Dermis microvascular lymphatic vessel endothelial cell (primary cell): ENCODE measurements at places on chromosomes 11 and 22. TPM values are rescaled to one million over a fixed set of nuclear protein-coding genes. Genes with fewer than 3 reads are reported as not detected.
A peak's percentile ranks its signal among the peaks of the same experiment; 100 is the strongest.

The MN1 gene
- 0.13 and 0.25 TPM in 2 replicates for total RNA-seq

The CCDC116 gene
- total RNA-seq, result under 0.01 and 0.13 TPM in 2 replicates

The CDK2AP2 gene
- total RNA-seq, result 15.3 and 18.7 TPM in 2 replicates

The PVALB gene
- total RNA-seq, result not detected in 2 replicates

The SYCE3 gene
- total RNA-seq, result not detected in 2 replicates

The CCDC88B gene
- 1.5 and 1.8 TPM in 2 replicates for total RNA-seq

The RBM4B gene
- 18.4 and 23.6 TPM in 2 replicates for total RNA-seq

- DNase-seq, result no peak
These were observed 36.8 kb upstream of the ADORA2A start for GRCh38 chr22:24390576-24390975.

GRCh38 chr11:69249311-69250185 lies 44.4 kb upstream of the MYEOV start:
- DNase-seq, result no peak

- no peak for DNase-seq
These were observed 620 bp downstream of the APOBEC3A start for GRCh38 chr22:38957808-38958650.

DNA sequence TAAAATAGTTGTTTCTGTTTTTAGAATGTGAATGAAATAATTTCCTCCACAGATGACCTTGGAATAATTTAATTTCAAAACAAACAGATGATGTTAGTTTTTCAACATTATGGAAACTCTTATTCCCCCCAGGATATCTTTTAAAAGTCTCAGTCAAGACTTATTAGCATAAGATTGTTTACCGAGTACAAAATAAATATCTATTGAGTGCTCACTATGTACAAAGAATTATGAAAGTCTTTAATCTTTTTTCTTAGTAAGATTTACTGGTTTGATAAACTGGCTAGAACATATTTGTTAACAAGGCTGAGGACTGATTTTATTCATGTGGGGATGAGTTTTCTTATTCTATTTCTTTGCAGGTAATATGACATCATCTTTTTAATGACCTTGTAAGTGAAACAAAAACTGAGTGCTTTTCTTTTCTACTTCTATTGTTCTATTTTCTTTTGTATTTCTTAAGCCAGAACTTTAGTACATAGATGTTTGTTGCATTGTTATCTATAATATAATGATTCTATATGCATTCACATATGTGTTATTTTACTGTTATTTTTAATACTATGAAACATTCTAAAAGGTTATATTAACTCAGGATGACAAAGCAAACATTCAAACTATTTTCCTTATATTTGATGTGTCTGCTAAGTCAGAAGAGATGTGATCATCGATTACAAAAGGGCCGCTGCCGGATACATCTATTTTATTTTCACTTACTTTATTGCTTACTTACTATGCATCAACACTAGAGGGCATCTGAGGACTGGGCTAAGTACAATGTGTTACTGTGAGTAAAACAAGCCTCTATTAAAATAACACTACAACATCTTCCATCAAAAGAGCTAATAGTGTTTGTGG lies 111.0 kb upstream of the ARHGAP42 start:
- DNase-seq, result peak; percentile 49

DNA sequence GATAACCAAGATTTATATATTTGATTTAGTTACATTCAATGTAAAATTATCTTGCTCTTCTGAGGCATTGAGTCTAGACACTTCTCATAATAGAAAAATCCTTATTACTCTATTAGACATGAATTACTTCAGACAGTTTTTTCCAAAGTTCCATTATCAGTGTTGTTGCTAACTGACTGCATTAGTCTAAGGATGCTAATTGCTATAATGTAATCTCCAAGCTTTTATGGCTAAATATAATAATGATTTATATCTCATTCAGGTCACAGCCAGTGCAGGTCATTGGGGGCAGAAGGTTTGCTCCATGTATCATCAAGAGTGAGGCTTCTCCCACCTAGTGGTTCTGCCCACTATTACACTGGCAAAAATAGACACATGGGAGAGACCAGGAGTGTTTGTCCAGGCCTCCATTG lies 377.2 kb upstream of the DDI1 start:
- peak; percentile 35 for DNase-seq

DNA sequence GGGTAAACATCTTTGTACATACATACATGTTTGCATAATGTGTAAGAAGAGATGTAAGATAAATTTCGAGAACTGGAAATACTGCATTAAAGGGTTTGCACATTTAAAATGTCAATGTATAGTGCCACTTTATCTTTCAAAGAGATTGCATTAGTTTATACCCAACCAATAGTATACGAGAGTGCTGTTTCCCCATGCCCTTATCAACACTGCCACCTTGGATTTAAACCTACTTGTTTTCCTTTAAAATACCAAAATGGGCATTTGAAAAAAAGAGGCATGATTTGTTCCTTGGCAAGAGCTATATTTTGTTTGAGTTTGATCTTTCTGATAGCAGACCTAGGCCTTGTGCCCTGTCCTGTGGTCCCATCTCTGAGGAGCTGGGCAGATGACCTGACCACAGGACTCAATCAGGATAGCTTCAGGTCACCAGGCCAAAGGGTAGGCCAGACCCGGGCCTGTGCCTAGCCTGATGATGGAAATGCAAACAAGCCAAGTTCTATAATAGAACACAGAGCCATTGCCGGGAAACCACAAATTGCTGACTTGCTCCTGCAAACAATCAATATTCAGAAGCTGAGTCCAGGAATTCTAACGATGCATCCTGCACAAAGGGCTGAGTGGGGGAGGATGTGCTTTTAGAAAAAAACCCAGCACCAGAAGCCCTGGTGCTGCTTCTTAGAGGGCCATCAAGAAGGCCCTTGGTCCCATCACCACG lies 16.9 kb upstream of the ALG8 start:
- DNase-seq, result no peak

DNA sequence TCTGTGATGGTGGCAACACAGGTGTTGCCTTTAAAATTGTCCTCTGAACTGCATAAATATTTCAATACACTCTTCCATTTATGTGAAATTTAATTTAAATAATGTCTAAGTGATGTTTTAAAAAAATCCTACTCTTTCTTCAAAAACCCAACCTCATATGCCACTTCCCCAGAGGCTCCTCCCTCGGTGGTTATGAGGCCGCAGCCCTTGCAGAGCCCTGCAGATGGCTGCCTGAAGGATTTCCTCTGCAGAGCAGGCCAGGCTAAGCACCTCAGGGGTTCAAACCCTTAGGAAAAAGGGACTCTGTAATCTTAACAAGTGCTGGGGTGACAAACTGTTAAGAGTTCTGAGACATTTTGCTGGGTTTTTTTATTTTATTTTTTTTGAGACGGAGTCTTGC lies 25.2 kb downstream of the MORC2 start:
- no peak for DNase-seq

GRCh38 chr11:130732476-130732875 lies 183.8 kb downstream of the SNX19 start:
- no peak for DNase-seq

- no peak for DNase-seq
These were observed 138.3 kb upstream of the PLET1 start for GRCh38 chr11:112398798-112399478.

GRCh38 chr22:46933040-46933930 lies 170.8 kb downstream of the TBC1D22A start:
- DNase-seq, result no peak

GRCh38 chr11:113377681-113378412 lies 9.7 kb upstream of the ANKK1 start:
- no peak for DNase-seq
